ENCODE measurements at places on chromosomes 13 and 19.

- no peak for DNase-seq
These were observed 119.5 kb downstream of the EFNB2 start for GRCh38 chr13:106415971-106416370.

DNA sequence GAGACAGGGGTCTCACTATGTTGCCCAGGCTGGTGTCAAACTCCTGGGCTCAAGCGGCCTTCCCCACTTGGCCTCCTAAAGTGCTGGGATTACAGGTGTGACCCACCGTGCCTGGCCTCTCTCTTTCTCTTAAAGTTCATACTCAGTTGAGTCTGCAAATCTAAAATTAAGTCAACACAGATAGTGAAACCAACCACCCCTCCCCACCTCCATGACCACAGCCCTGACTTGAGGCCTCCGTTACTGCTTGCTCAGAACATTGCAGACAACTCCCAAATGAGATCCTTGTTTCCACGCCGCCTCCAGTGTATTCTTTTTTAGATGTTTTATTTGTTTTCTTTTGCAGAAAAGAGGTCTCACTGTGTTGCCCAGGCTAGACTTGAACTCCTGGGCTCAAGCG, 94.4 kb downstream of the CACNA1A start:
- DNase-seq: no peak

GRCh38 chr13:68727165-68727564, 1380.5 kb upstream of the ATXN8OS start:
- DNase-seq: no peak

- DNase-seq: no peak
These were observed 5.2 kb upstream of the STK24 start for GRCh38 chr13:98581971-98582702.

- no peak for DNase-seq
These were observed 77.9 kb downstream of the CACNA1A start for GRCh38 chr19:13428352-13428751.

DNA sequence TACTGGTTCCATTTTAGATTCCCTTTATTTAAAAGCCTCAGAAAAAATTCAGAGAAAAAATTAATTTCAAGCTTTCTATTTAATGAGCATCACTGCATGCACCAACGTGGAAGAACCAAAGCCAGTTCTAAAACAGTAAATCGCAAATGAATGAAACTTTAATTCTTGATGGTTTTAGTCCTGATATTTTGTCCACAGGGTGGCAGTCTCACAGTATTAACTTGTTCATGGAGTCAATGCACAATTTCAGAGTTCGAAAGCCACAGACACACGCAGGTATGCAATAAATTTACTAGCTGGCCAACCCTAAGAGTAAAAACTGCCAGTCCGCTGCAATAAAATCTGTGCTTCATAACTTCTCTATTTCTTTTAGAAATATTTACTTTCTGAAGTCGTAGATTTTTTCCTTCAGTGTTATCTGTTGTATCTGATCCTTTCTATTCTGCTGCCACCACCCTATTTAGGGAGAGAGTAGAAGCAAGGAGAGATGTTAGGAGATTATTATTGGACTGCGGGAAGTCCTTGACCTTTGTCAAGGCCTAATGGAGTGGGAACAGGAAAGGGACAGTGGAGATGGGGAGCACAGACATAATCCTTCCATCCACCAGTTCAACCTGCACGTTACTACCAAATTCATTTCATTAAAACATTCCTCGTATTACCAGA, 7.0 kb upstream of the WBP4 start:
- DNase-seq: no peak

DNA sequence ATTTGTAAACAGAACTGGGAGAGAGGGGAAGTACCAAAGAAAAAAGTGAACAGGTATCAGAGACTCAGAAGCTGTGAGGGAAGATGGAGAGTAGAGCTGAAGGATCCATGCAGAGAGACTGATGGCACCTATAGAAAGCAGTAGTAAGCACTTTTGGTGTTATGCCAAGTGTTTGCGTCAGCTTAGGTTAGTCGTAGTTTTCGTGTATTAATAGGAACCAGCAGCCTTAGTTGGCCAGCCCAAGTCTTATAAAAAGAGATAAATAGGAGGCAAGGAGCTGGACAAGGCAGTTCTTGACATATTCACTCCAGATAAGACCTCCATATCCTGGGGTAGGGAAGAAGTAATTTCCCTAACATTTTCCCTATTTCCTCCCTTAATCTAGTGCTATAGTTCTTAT, 214.2 kb downstream of the OXGR1 start:
- no peak for DNase-seq

DNA sequence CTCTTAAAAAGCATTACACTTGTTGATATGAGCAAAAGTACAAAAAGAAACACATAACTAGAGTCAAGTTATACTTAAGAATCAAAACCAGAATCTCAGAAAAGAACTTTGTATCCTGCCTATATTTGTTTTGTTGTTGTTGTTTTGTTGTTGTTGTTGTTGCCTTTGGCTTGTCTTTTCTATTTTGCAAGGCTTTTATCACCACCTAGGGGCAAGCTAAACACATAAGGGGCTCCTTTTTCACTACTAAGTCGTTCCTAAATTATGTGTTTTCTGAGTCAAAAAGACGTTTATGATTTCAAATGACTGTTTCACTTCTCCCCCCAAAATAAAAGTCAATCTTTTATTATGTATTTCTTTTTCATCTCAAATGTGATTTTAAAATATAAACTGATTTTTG, 250.2 kb downstream of the RBM26 start:
- no peak for DNase-seq

GRCh38 chr13:48778610-48779009, 124.9 kb downstream of the CYSLTR2 start:
- DNase-seq: no peak

- no peak for DNase-seq
These were observed 7.0 kb downstream of the CLASRP start for GRCh38 chr19:45045671-45046353.

DNA sequence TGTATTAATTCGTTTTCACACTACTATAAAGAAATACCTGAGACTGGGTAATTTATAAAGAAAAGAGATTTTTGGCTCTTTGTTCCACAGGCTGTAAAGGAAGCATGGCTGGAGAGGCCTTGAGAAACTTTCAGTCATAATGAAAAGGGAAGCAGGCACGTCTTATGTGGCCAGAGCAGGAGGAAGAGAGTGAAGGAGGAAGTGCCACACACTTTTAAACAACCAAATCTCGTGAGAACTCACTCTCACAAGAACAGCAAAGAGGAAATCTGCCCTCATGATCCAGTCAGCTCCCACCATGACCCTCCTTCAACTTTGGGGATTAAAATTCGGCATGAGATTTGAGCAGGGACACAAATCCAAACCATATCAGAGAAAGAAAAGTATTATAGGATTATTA, 1255.9 kb upstream of the MIR17HG start:
- no peak for DNase-seq

GRCh38 chr13:26934096-26934495, 173.5 kb upstream of the GPR12 start:
- DNase-seq: no peak

- DNase-seq: no peak
These were observed 30.1 kb upstream of the OLFM2 start for GRCh38 chr19:9966448-9966847.

DNA sequence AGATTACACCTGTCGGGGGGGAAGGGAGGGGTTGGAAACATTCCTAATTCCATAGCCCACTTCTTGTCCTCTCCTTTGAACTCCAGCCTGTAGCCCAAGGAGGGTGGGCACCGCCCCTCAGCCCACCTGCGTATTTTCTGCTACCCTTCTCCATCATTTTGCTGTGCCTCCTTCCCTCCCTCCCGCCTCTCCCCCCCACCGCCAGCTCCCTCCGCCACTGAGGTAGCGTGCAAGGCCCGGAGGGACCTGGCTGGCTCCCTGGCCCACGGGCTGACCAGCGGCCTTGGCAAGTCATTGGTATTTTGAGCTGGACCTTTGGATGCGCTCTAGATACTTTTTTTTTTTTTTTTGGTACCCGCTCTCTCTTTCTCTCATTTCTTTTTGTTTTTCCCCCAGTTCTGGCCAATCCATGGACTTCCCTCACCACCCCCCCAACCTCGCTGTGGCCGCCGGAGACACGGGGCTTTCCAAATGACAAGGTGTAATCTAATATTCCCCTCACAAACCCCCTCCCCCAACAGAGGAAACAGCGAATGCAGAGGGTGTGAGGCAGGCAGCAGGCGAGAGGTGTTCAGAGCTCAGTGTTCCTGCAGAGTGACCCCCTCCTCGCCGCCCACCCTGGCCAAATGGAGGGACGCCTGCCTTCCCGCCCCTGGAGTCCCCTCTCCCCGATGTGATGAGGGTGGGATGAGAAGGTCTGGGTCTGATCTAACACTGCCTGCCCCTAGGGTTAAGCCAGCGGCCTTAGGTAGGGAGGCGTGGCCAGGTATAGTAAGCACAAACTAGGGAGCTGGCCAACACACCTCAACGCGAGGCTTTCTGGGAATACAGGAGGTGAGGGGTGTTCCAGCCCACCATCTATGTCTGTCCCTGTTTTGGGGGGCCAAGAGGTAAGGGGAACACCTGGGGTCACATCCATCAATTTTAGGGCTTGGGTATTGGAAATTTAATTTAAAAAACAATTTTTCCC, 89.2 kb downstream of the PTPRS start:
- no peak for DNase-seq

GRCh38 chr19:18896421-18896841, 473 bp upstream of the CERS1 start:
- no peak for DNase-seq

- no peak for DNase-seq
These were observed 149.8 kb downstream of the DLEU7 start for GRCh38 chr13:50693727-50694126.

- DNase-seq: no peak
These were observed 17.7 kb downstream of the GPC6 start for GRCh38 chr13:93244141-93244917.

GRCh38 chr19:54324071-54324470, 11.1 kb upstream of the LILRA5 start:
- no peak for DNase-seq
